ENCODE measurements at places on chromosomes 6 and 20.
A peak's percentile ranks its signal among the peaks of the same experiment; 100 is the strongest.

DNA sequence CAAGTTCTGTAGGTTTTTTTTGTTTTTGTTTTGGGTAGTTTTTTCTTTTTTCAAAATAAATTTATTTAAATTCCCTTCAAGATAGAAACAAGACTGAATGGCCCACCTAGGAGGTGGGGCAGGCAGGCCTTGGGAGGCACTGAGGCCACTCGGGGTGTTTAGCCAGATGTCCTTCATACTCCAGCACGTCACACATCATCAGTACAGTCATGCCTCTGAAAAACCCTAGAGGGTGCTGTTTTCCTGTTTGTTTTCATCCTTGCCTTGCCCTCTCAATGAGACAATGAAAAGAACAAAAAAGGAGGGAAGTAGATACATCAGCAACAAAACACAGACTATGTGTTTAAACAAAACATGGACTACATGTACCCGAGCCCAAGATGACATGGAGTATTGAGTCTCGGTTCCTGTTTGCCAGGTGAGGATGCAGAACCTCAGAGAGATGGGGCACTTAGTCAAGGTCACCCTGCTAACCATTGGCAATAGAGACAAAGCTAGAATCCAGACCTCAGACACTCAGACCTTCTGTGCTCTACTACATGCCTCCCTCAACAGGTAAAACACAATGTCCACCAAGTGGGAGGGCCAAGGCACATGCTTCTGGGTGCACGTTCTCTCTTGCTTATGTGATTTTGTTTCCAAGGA, 26.8 kb upstream of the CLIC5 start:
- DNase-seq, result peak; percentile 41

DNA sequence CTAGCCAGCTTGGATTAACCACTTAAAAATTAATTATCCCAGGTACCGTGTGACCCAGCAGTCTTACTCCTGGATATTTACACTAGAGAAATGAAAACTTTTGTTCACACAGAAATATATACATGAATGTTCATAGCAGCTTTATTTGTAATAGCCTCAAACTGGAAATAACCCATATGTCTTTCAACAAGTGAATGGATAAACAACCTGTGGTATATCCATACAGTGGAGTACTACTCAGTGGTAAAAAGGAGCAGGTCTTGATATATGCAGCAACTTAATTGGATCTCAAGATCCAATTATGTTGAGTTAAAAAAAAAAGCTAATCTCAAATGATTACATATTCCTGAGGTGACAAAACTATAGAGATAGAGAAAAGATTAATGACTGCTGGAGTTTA, 381.4 kb downstream of the CDKAL1 start:
- no peak for DNase-seq

DNA sequence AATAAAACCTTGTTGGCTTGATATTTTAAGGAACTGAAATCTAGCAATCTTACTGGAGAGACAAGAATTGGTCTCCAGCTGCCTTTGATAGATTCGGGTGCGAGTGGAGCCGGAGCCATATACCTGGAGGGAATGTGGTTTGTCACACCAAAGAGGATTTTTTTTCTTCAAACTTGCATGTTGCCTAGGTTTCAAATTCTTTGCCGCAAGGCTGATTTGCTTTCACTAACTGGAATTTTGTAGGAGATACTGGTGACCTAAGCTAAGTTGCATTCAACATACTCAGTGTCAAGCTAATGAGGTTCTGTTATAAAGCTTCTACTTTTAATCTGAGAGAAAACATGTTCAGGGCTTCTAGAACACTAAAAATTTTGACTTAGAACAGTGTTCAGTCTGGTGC, 39.7 kb upstream of the ASIP start:
- DNase-seq, result no peak

DNA sequence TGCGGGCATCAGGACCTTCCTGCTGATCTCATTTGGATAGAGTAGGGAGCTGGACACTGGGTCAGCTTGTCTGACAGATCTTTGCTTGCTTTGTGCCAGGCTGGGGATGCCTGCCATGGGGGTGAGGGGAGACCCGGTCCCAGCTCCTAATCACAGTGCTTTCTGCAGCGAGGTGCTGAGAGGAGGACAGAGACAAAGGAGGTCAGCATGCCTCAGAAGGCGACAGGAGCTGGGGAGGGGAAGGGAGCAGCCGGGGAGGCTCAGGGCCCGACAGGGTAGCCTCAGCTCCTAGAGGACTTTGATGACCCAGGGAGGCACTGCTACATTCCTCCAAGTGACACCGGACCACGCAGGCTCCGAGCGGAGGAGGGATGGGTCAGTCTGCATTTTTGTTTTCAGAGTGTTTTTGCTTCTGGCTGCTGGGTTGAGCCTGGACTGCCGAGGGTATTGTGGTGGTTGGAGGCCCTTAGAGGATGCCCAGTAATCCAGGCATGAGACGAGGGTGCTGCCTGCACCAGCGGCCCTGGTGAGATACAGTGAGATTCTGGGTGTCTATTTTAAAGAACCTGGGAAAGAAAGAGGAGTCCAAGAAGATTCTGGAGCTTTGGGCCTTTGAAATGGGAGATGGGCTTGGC, 7.8 kb downstream of the RBM38 start:
- no peak for DNase-seq

- no peak for DNase-seq
Measured at GRCh38 chr20:57479196-57479595, 45.7 kb downstream of the CTCFL start.

- DNase-seq, result no peak
Measured at GRCh38 chr20:32762754-32763201, 593 bp downstream of the DNMT3B start.

- no peak for DNase-seq
Measured at GRCh38 chr20:62230696-62231095, 7.6 kb upstream of the OSBPL2 start.

DNA sequence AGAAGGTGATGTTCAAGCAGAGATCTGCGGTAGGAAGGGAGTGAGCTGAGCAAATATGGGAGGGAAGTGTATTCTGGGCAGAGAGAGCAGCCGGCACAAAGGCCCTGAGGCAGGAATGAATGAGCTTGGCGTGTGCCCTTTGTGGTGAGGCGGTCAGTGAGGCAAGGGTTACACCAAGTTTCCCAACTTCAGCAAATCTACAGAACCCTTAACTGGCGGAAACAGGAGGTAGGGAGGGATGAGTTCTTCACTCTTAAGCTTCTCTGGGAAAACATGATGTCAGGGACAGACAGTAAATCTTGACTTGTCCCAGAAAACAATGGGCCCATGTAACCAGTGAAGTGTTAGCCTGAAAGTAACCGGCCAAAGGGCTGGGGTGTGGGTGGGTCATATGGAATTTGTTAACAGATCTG, 97.1 kb upstream of the PTPN1 start:
- DNase-seq, result no peak

DNA sequence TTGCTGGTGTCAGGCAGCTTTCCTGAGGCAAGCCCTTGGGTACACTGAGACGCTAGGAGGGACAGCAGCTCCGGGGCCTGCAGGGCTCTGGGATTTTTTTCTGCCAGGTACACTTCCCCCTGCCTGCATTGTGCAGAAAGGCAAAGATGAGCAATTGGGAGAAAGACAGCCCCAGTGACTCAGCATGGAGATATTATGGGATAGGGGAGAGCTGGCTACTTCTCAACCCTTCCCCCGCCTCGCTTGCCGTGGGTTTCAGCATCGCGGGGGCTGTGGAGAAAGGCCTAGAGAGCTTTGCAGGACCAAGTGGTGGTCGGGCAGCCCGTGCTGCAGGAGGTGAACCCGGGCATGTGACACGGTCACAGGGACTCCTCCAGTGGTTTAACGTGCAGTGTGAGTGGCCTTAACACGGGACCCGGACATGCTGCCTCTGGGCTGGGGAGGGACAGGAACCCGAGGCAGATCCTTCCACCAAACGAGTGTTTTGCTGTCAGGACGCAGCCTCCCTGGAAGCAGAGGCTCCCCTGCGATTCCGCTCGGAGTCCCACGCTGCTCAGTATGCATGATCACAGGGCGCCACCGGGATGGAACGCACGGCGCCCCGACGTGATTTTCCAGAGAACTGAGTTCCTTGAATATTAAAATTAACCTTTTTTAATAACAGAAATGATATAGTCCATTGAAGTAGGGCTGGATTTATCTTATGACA, 139.9 kb downstream of the CDH4 start:
- DNase-seq, result no peak

GRCh38 chr6:113833537-113833936, 23.6 kb upstream of the MARCKS start:
- no peak for DNase-seq

GRCh38 chr20:14673164-14673563, 335.8 kb upstream of the FLRT3 start:
- no peak for DNase-seq

DNA sequence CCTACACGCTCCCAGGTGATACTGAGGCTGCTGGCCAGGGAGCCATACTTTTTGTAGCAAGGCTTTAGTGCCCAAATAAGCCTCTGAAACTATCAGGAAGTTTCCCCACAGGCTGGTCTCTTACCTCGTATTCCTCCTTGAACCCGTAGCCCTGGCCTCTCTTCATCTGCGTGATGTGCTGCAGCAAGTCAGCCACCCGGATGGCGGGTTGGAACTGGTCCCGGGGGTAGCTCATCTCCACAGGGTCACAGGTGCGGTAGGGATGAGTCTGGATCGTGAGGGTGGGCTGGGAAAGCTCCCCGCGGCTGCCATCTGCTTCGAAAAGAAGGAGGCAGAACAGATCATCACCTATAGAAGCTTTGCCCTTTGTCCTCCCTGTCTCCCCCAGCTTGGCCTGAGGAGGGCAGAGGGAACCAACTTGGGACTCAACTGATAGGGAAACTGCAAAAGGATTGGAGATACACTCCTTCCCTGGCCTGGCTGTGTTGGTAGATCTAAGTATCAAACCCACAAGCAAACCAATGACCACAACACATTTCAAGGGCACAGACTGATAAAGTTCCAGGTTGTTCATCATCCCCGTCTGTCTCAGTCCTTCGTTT, 543.2 kb upstream of the CHD6 start:
- no peak for DNase-seq

- DNase-seq, result no peak
Measured at GRCh38 chr6:136950436-136951126, 28.5 kb downstream of the SLC35D3 start.

DNA sequence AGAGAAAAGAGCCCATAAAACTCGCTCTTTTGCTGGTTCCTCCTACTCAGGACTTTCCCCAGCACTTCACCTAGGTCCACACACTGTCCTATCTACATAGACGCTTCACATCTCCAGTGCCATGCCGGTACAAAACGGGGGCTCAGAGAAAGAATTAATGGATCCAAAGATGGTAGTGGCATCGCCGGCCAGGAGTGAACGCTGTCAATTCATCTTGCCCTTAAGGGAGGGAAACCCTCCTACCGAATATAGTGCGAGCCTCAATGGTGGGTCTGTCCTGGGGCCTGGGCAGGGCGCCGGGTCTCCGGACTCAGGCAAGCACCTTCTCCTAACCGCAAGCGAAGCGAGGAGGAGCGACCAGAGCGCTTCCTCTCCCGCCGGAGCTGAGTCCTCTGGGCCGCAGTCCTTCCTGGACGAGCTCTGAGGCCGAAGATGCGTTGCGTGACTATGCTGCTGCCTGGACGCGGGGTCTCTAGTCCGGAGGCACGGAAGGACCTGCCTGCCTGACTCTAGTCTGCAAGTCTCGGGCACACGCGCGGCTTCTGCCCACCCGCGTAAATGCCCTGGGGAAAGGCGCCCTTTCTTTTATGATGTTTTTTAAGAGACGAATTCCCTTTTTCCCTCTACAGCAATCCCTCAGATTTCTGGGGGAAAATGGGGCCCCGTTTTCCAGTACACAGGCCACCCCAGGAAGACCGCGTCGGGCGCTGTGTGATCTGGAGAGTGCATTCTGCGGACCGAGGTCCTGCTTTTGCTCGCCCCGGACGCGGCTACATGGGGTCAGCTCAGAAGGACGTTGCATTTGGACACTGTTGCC, 100.1 kb upstream of the PRDM1 start:
- no peak for DNase-seq

DNA sequence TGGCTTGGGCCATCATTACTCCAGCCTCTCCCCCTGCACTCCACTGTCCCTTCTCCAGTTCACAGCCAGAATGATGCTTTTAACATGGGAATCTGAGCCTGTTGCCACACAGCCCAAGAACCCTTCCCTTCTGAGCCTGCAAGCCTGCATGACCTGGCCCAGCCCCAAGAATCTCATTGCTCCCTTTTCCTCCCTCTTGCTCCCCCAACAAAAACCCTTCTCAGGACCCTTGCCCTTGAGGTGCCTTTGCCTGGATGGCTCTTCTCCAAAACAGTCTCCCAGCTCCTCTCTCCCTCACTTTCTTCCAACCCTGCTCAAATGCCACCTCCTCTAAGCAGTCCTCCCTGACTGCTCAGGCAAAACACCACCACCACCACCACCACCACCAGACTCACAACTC, 157.2 kb downstream of the ANKRD60 start:
- DNase-seq, result no peak

DNA sequence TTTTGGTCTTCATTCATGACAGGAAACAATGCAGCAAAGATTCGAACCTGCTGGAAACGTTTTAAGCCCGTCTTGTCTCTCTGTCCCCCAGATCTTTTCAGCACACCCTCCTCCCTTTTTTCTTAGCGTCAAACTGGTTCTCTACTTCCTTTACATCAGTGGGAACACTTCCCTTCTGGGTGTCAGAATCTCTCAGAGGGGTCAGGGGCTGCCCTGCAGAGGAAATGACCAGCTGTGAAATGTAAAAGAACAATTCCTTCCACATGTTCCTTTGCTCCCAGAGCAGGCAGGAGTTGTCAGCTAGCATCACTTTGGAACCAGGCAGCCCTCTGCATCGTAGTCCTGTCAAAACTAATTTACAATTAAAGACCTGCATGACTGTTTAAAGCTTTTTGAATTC, 619.0 kb downstream of the TFAP2A start:
- no peak for DNase-seq

- DNase-seq, result peak; percentile 96
Measured at GRCh38 chr6:163314791-163315470, 99.6 kb upstream of the QKI start.

GRCh38 chr20:50193199-50193835, 2.7 kb downstream of the CEBPB start:
- DNase-seq, result no peak

- DNase-seq, result no peak
Measured at GRCh38 chr6:166105341-166106075, 62.1 kb downstream of the TBXT start.
